ENCODE measurements at places on chromosomes 6 and 20.

DNA sequence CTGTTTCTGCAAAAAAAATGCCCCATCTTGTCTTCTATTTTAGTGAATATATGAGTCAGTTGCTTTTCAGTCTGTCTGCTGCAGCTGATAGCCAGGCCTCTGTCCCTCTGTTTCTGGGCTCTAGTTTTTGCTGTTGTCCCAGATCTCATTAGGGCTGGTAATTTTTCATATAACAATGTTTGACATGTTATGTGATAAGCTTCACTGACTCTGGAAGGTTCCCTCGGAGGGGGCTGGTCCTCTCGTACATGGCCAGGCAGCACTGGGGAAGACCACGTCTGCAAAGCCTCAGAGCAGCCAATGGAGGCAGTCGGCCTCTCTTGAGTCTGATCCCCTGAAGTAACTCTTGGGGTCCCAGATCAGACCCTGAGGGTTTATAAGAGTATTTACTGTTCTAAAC lies 223.8 kb downstream of the THBS2 start:
- no peak for DNase-seq

- DNase-seq: no peak
These were observed 56.4 kb downstream of the NOX3 start for GRCh38 chr6:155399062-155399744.

DNA sequence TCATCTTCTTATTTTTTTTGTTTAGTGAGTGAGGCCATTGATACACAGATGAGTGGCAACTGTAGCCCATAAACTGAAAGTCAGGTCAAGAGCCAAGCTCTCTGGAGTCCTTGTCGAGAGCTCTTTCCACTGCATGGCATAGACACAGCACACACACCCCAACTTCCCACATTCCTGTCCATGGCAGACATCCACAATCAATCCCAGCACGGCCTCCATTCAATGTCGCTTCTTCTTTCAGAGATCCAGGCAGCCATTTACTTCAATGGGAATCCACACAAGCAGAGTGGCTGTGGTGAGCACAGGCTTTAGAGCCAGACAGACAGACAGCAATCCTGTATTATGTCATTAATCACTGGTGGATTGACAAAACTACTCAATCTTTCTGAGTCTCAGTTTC lies 34.9 kb upstream of the ECI2 start:
- DNase-seq: no peak

DNA sequence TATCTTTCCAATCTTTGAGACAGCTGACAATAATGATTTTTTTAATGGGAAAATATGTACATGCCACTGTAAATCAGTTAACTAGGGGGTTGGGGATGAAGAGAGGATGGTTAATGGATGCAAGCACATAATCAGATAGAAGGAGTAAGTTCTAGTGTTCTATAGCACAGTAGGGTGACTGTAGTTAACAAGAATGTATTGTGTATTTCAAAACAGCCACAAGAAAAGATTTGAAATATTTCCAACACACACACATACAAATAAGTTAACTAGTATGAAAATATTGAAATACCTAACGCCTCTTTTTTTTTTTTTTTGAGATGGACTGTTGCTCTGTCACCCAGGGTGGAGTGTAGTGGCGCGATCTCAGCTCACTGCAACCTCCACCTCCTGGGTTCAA lies 153.4 kb upstream of the SALL4 start:
- DNase-seq: no peak

GRCh38 chr20:62148908-62149314 lies 5.3 kb downstream of the SS18L1 start:
- DNase-seq: no peak
